Esophagus squamous epithelium (tissue), 5 donors: ENCODE measurements at places on chromosomes 2 and 18. TPM values are rescaled to one million over a fixed set of nuclear protein-coding genes. Genes with fewer than 3 reads are reported as not detected.

The PLCL1 gene
- total RNA-seq = 0.34 TPM

The NCKAP1 gene
- 136 TPM for total RNA-seq

The CBLN2 gene
- not detected for total RNA-seq

The AGXT gene
- not detected for total RNA-seq

The SLC5A7 gene
- total RNA-seq = not detected

The MEIS1 gene
- 28.1 TPM for total RNA-seq

The KCNG2 gene
- not detected for total RNA-seq

The EHD3 gene
- 22.6 TPM for total RNA-seq

The XDH gene
- 44.0 TPM for total RNA-seq

The G6PC2 gene
- not detected for total RNA-seq

The KIAA2012 gene
- not detected for total RNA-seq

The SLC4A5 gene
- total RNA-seq = 0.62 TPM

The CSRNP3 gene
- total RNA-seq = 0.57 TPM

The MYCN gene
- total RNA-seq = 0.35 TPM

The SRD5A2 gene
- total RNA-seq = not detected

The RNU2-63P gene
- not detected for total RNA-seq

- no peak for DNase-seq
These were observed 4.1 kb downstream of the MYO1B start for GRCh38 chr2:191249156-191249813.

- no peak for DNase-seq
These were observed 678.3 kb upstream of the NRXN1 start for GRCh38 chr2:51710222-51710621.

GRCh38 chr18:74610051-74610615 is 12.5 kb downstream of the ZNF407 start:
- DNase-seq = no peak

DNA sequence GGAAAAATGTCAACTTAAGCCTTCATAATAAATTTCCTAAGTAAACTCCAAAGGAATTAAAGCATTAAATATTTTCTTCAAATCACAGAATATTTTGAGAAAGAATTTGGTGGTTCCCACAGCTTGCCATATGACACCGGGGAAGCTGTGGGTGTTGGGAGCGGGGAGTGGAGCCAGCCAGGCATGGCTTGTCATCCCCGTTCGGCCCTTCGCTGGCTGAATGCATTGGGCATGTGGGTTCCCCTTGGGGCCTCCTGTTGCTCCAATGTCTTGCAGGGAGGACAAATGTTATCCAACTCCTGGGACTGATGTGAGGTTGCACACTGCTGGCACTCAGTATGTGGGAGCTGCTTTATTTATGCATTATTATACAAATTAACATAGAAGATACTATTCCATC is 18.6 kb downstream of the NGEF start:
- no peak for DNase-seq

GRCh38 chr18:54983041-54983686 is 23.9 kb upstream of the CCDC68 start:
- no peak for DNase-seq

- DNase-seq = no peak
These were observed 16.3 kb downstream of the ALLC start for GRCh38 chr2:3674066-3674845.

- DNase-seq = no peak
These were observed 201.6 kb downstream of the EN1 start for GRCh38 chr2:118645876-118646275.

DNA sequence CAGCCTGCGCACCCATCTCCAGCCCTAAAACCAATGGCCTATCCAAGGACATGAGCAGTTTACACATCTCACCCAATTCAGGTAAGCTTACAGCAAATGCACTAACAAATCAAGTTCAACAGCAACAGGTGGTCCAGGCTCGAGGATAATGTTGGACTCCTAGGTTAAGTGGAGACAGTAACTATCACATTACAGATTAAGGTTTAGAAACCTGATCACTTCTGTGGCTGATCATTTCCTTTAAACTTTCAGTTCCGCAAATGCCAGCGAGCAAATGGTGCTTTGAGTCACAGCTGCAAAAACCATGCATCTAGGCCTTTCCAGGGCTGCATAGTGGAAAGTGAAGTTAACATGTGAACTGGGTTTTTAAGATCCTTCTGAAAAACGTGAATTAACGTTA is 259.4 kb downstream of the GBX2 start:
- no peak for DNase-seq

- DNase-seq = no peak
These were observed 121.1 kb downstream of the SETBP1 start for GRCh38 chr18:44801781-44802180.

- DNase-seq = no peak
These were observed 365 bp downstream of the NDUFB3 start for GRCh38 chr2:201072201-201072530.

GRCh38 chr2:178088774-178089270 is 16.2 kb upstream of the PDE11A start:
- DNase-seq = no peak

- no peak for DNase-seq
These were observed 104.3 kb upstream of the PXDN start for GRCh38 chr2:1848599-1848995.

GRCh38 chr2:45011621-45012602 is 2.7 kb upstream of the SIX2 start:
- DNase-seq = no peak

DNA sequence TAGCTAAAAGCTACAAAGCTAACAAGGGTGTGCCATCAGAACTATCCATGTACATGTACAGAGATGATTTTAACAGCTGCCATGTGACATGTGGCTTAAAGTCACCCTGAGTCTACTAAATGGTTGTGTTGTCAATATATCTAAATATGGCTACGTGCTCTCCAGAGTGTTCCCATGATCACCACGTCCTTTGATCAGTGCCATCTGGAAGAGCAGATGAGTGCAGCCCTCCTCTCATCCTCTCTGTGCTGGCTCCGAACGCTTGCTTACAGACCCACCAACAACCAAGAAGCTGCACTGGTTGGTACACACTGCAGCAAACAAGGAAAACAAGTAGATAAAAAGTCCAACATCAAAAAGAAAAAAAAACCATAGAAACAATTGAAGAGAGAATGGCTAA is 88.6 kb upstream of the NARS1 start:
- no peak for DNase-seq

- no peak for DNase-seq
These were observed 319 bp downstream of the ZSCAN30 start for GRCh38 chr18:35289727-35290093.

- DNase-seq = no peak
These were observed 42.7 kb downstream of the SH3RF3 start for GRCh38 chr2:109171444-109172334.

- no peak for DNase-seq
These were observed 89.6 kb downstream of the VSNL1 start for GRCh38 chr2:17630089-17630488.

GRCh38 chr2:39697454-39697853 is 31.7 kb downstream of the TMEM178A start:
- no peak for DNase-seq

GRCh38 chr2:144030791-144031190 is 489.1 kb downstream of the ZEB2 start:
- DNase-seq = no peak

GRCh38 chr2:210022824-210023223 is 20.4 kb downstream of the RPE start:
- DNase-seq = no peak

DNA sequence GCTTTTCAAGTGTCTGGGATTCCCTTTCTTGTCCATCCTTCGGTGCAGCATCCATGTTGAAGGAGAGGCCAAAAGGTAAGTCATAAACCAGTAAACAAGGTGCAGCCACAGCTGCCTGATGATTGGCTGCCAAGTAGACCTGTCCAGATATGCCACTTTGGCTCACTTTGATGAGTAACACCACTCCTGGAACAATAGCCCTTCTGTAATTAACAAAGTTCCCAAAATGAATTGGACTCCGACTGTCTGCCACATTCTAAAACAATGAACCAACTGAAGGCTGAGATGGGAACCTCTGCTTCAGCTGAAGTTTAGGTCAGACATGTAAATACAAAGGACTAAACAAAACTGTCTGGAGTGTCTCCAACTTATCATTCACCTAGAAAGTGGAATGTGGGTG is 82.2 kb upstream of the LGALSL start:
- DNase-seq = no peak

DNA sequence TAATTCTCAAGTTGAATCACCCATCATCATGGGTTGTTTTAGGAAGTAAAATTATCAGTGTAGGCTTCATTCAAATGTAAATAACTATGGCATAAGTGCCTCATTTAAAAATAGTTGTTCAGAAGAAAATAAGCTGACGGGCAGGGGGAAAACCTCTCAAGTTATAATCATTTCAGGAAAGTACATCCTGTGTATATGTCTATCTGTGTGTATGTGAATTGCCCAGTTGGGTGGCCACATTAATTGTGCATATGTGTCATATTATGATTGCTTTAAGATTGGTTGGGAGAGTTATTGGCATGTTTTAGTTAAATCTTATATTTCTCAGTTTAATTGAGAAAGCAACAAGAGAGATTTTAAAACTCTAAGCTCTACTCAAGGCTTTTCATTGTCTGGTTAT is 282.8 kb upstream of the VWC2L start:
- DNase-seq = no peak

- DNase-seq = no peak
These were observed 77.9 kb downstream of the PRELID3A start for GRCh38 chr18:12485479-12486105.

GRCh38 chr18:29160170-29160569 is 983.2 kb upstream of the CDH2 start:
- no peak for DNase-seq

DNA sequence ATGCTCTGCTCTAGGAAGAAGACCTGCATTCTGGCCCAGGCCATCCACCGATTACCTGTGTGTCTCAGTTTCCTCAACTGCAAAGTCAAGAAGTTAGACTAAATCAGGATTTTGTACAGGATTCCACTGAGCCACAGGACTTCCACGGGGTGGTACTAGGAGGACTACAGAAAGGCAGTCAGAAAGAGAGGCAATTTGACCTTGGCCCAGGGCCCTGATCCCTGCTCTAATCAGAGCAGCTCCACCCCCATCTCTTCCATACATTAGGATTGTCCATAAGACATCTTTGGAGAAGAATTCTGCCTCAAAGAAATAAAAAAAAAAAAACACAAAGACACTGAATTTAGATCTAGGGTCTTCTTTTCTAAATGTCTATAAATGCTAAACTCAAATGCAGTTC is 52.8 kb upstream of the TSPYL6 start:
- DNase-seq = no peak

- no peak for DNase-seq
These were observed 479.4 kb downstream of the METTL4 start for GRCh38 chr18:2091937-2092336.

GRCh38 chr2:20580690-20581437 is 70.0 kb downstream of the HS1BP3 start:
- no peak for DNase-seq

GRCh38 chr18:48638451-48638850 is 99.6 kb downstream of the CTIF start:
- DNase-seq = no peak

DNA sequence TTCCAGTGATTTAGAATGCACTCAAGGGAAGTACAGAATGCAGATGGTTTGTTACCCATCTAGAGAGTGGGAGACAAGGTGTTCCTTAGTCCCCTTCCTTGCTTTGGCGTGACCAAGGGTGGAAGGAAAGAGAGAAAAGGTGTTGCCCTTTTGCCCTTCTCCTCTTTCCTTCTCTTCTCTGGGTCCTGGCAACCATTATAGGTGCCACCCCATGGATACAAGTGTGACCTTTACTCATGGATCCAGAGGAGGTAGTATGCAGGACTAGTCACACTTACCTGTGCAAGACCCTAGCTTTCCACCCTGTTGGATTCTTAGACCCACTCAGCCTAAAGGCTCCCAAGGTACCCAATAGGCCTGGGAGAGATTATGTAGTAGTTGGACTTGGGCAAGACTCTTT is 11.6 kb upstream of the RBFA start:
- no peak for DNase-seq

DNA sequence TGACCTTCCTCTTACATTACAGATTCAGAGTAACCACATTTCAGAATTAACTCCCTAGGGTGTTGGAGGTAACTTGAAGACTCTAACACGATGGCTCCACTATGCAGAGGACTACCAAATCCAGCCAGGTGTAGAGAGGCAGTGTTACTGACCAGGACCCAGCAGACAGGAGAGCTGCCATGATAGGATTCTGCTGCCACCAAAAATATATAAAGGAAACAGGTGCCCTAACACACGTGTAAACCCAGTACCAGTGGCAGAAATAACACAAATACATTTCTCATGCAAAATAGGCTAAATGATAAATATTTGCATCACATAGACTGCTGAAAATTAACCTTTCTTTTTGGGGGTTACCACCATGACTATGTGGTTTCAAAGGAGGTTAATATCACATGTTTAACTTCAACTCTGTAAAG is 7.0 kb downstream of the ZBTB14 start:
- no peak for DNase-seq

DNA sequence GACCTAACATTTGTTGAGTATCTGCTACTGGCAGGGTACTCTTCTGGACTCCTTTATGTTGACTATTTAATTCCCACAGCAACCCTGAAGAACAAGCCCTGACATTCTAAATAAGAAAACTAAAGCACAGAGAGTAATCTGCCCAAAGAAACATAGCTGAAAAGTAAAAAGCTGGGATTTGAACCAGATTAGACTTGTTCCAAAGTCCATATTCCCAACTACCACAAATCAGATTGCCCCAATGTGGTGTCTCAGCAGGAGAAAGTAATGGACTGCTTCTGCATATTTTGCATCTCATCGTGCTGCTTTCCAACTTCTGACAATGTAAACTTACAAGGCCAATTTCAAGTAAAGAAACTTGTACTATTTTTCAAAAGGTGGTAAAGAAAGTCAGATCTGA is 56.5 kb downstream of the SEPTIN10 start:
- DNase-seq = no peak

GRCh38 chr18:2471523-2471922 is 99.8 kb downstream of the METTL4 start:
- no peak for DNase-seq

GRCh38 chr2:60446413-60447267 is 106.8 kb downstream of the BCL11A start:
- no peak for DNase-seq

DNA sequence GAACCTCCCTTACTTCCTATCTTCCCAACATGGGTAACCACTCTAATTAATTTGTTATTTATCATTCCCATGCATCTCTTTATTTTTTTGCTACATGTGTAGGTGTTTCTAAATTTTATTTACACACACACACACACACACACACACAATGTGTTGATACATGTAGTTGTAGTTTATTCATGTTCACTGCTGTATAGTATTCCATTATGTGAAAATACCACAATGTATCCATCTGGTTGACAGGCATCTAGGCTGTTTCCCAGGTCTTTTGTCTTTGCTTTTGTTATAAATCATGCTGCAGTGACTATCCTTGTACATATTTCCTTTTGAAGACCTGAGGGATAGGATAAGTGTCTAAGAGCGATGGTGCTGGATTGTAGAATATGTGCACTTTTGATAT is 59.7 kb downstream of the ACAA2 start:
- DNase-seq = no peak

DNA sequence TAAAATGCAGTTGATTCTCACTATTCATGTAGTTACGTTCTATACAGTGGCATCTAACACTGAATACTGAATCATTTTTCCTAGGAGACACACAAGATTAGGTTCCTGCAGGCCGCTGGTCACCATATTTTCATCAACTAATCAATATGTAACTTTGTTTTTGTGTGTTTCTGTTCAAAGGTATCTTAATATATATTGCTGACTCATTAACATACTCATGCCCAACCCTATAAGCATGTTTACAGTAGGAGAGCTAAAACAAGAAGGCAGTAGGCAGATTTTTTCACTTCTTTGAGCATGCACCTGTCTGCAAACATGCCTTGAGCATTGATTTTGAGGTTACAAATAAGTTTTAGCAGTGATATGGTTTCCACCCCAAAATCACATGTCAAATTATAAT is 30.3 kb upstream of the CNGA3 start:
- no peak for DNase-seq
